ENCODE measurements at places on chromosomes 3 and 15. TPM values are rescaled to one million over a fixed set of nuclear protein-coding genes. Genes with fewer than 3 reads are reported as not detected.

- ATAC-seq, result no peak
Observed at GRCh38 chr15:78673476-78673875, 32.5 kb upstream of the CHRNB4 start.

GRCh38 chr3:171768281-171768900 lies 41.9 kb downstream of the PLD1 start:
- no peak for ATAC-seq

DNA sequence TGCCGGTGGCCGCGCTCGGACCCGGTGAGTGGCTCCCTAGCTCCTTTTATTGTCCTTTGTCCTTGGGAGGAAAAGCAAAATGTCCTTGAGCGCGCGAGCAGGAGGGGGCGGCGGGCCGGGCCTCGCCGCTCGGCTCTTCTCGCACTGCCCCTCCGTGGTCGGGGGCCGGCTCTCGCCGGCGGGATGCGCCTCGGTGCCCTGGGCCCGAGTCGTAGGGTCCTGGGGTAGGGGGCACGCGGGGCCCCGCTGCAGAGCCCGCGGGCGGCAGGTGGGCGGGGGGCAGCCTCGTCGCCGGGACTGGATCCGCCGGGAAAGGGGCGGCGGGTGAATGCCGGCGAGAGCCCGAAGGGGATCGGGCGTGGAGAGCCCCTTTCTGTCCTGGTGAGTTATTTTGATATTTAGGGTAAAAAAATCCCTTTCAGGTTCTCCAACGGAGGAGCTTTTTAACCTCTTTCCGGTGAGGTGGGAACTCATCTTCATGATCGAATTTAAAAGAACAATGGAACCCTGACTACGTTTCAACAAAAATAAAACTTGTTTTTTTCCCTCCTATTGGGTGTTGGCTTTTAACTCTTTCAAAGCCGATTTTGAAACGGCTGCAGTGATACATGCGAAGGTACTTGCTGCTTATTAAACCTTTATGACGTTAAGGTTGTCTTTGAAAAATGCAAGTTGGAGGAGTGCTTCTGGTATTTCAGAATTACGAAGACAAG lies 16.8 kb upstream of the CHD2 start:
- peak; percentile 2 for ATAC-seq

DNA sequence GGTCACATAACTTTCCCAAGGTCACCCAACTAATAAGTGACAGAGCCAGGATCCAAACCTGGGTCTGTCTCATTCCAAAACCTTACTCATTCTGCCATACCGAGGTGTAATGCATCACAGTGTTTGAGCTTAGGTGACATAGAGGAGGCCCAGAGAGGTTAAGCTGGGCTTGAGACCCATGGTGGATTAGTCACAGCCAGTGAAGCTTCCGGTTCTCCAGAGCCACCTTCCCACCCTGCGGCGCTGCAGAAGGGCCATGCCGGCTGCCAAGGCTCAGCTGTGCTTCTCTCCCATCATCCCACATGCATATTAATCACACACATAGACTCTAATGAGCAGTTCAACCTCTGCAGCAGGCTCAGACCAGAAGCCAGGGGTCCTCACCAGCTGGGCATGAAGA lies 42.2 kb downstream of the SPSB4 start:
- ATAC-seq, result peak; percentile 14

DNA sequence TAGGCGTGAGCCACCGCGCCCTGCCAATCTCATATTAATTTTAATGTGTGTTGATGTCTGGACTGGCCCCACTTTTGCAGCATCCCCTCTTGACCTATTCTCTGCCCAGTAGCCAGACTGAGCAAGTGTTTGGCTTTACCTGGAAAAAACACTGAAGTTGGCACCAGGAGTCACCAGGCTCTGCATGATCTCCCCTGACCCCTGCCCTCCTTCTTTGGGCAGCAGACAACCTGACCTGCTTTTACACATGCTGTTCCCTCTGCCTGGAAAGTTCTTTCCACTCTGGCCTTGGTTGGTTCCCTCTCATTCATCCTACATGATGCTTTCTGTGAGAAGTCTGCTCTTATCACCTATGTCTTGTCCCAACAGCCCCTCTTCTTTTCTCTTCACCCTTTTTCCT lies 67.9 kb upstream of the SLC2A2 start:
- ATAC-seq, result no peak

DNA sequence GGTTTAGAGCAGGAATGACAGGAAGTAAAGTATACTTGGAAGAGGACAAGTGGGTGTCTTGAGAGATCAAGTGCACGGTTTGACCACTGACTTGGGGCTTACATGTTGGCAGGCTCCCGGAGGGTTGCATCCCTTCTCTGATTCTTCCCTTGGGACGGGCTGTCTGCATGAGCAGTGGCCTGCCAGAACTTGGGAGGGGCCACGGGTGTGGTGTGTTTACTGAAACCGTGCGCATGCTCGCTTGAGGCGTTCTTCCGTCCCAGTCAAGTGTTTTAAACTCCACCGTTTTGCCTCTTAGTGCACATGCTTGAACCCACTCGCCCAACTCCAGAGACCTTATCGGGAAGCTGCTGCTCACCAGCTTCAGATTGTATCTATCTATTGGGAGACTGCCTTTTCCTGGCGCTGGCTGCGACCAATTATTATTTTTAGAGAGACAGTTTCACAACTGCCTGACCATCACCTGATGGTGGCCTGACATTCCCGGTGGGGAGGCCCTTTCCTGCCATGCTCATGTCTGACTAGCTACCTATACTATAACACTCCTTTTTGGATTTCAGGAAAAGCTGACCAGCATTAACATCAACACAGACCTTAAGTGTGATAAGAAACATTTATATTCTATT lies 14.9 kb upstream of the C3orf22 start:
- no peak for ATAC-seq

GRCh38 chr15:64635499-64636495 lies 139.6 kb downstream of the RBPMS2 start:
- ATAC-seq, result no peak

- ATAC-seq, result peak; percentile 51
Observed at GRCh38 chr3:185930393-185931107, 7.3 kb downstream of the TRA2B start.

DNA sequence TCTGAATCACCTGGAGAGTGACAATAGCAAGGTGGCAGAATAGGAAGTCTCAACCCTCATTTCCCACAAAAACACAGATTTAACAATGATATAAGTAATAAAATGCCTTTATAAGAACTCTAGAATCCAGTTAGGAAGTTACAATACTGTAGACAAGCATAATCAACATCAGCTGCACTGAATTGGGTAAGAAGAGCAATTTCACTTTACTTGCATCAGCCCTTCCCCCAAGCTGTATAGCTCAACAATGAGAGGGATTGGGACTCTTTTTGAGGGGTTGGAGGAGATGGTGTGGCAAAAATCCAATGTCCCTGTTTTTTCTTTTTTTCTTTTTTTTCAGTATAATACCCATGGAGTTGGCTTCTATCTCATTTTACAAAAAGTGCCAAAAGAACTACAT lies 63.1 kb downstream of the SERP1 start:
- no peak for ATAC-seq

GRCh38 chr3:38031022-38031994 lies 1.9 kb upstream of the PLCD1 start:
- ATAC-seq, result peak; percentile 92

ALS2CL gene
- 5.2 TPM for total RNA-seq

GABRR3 gene
- total RNA-seq, result not detected

ARHGEF26 gene
- 0.13 TPM for total RNA-seq

AHSG gene
- not detected for total RNA-seq

All from activated T-helper 17 cell treated with anti-CD3 and anti-CD28 coated beads, Interleukin-2, amount 50 U/mL, for 72 hours (primary cell).